ENCODE measurements at places on chromosomes 6 and 20. TPM values are rescaled to one million over a fixed set of nuclear protein-coding genes. Genes with fewer than 3 reads are reported as not detected.

Gene KCNK16
- total RNA-seq: not detected

Gene TMEM74B
- 25.7 TPM for total RNA-seq

Gene BNIP5
- total RNA-seq: not detected

Gene KIF25
- not detected for total RNA-seq

Gene IL17A
- not detected for total RNA-seq

Gene PI16
- 0.59 TPM for total RNA-seq

Gene RCAN2
- 0.57 TPM for total RNA-seq

Gene C20orf173
- not detected for total RNA-seq

Gene OR2H1
- not detected for total RNA-seq

DNA sequence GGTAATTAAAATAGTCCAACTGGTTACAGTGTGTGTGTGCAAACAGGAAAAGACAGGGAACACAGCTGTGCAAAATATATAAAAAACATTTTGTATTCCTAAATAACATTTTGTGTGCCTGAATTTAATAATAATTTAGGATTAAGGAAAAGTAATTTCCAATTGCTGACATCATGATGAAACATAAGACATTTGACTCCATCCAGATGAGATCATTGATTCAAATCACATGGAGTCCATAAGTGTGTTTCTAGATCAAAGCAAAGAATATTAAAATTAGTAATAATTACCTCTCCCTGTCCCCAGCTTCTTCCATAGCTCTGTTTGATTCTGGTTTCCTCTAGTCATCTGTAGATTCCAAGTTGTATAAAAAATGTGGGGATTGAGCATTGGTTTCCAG is 64.6 kb upstream of the BTN3A2 start:
- H3K27me3 ChIP-seq: no peaks in the 10 kb centered on the region
- no peak for DNase-seq
- H3K36me3 ChIP-seq: no peaks in the 10 kb centered on the region
- H3K4me1 ChIP-seq: peaks cover 5% of the 10 kb centered on the region
- no peak overlapping the region for H3K27ac ChIP-seq

DNA sequence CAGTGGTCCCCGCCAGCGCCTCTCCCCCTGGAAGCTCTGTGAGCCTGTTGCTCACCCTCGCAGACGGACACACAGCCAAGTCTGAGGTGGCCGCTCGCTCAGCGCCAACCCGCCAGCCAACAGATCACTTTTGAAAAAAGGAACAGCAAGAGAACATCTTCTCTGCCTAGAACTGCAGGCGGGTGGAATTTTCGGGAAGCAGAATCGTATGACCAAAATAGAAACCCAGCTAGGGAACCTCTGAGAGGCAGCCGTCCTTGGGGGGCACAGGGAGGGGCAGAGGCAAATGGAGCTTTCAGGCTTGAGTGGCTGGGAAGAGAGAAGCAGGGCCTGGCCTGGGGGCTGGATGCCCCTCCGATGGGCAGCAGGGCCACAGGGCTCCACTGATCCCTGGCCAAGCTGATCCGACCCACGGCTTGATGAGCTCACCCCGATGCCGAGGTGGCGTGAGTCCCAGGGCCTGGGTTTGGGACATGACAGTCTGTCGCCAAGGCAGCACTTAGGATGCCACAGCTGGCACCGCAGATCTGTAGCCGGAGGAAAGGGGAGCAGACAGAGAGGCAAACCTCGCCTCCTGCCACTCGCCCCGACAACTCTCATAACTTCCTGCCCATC is 9.8 kb downstream of the NFATC2 start:
- H3K4me1 ChIP-seq: peaks cover 53% of the 10 kb centered on the region
- H3K4me3 ChIP-seq: peak overlapping the region; percentile 45
- peak overlapping the region; percentile 71 for H3K27ac ChIP-seq
- H3K27me3 ChIP-seq: no peaks in the 10 kb centered on the region
- H3K36me3 ChIP-seq: no peaks in the 10 kb centered on the region

DNA sequence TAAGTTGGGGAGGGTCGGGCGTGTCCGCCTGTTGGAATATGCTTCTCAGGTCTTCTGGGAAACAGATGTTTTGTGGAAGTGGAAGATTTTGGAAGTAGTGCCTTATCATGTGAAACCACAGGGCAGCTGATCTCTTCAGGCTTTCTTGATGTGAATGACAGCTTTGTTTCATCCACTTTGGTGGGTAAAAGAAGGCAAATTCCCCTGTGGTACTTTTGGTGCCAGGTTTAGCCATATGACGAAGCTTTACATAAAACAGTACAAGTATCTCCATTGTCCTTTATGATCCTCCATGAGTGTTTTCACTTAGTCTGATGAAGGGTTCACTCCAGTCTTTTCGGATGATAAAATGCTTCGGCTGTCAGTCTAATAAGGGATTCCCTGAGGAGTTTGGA is 4.6 kb downstream of the IRF4 start:
- no peak overlapping the region for H3K27ac ChIP-seq
- DNase-seq: no peak
- no peak overlapping the region for H3K4me3 ChIP-seq
- H3K36me3 ChIP-seq: no peaks in the 10 kb centered on the region

DNA sequence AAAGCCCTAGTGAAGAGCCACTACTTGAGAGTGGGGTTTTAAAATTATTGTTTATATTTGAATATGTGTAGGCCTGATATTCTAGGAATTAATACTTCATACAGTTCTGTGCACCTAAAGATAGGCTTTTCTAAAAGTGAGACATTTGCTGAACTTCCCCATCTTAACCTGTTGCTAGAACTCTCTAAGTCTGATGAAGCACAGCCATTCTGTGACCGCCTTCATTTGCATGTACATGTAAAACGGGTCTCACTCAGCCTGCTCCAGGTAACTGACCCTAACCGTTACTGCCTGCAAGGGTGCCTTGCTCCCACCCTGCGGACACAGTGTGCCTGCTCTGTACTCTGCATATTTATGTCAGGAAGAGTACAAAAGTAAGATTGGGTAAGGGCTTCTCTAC is 44.3 kb upstream of the IRF4 start:
- H3K36me3 ChIP-seq: no peaks in the 10 kb centered on the region
- H3K27ac ChIP-seq: no peak overlapping the region
- H3K4me3 ChIP-seq: no peak overlapping the region
- H3K4me1 ChIP-seq: no peaks in the 10 kb centered on the region
- H3K27me3 ChIP-seq: no peaks in the 10 kb centered on the region

- peaks cover 4% of the 10 kb centered on the region for H3K4me1 ChIP-seq
- H3K27ac ChIP-seq: peak overlapping the region; percentile 86
- H3K4me3 ChIP-seq: peak overlapping the region; percentile 95
- no peak for DNase-seq
- H3K27me3 ChIP-seq: no peaks in the 10 kb centered on the region
Measured at GRCh38 chr6:36028088-36028876, 674 bp downstream of the MAPK14 start.

DNA sequence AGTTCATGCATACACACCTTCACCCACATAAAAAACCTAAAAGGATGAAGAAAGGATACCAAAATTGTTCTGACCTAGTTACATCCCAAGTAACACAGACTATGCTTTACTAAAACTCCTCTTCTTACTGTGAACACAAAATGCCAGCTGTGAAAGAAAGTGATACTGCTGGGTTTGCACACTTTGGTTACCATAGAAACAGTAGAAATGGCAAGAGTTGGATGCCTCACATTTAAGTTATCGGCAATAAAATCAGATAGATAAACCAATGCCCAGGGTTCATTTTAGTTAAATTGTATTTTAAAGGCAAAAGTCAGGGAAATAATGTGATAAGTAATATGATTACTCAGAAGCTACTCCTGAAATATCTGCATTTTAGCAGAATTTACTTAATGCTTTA is 161.9 kb downstream of the CDK19 start:
- DNase-seq: no peak
- no peak overlapping the region for H3K4me3 ChIP-seq
- no peaks in the 10 kb centered on the region for H3K4me1 ChIP-seq
- H3K27me3 ChIP-seq: no peaks in the 10 kb centered on the region

- H3K4me3 ChIP-seq: no peak overlapping the region
- no peak for DNase-seq
- H3K27me3 ChIP-seq: no peaks in the 10 kb centered on the region
- H3K27ac ChIP-seq: no peak overlapping the region
- H3K36me3 ChIP-seq: no peaks in the 10 kb centered on the region
Measured at GRCh38 chr20:29687438-29687837, 1570.0 kb upstream of the DEFB115 start.

- DNase-seq: no peak
- H3K36me3 ChIP-seq: no peaks in the 10 kb centered on the region
- no peaks in the 10 kb centered on the region for H3K27me3 ChIP-seq
- peaks cover under 1% of the 10 kb centered on the region for H3K4me1 ChIP-seq
- no peak overlapping the region for H3K27ac ChIP-seq
- H3K4me3 ChIP-seq: no peak overlapping the region
Measured at GRCh38 chr6:57307850-57308249, 9.6 kb upstream of the PRIM2 start.

DNA sequence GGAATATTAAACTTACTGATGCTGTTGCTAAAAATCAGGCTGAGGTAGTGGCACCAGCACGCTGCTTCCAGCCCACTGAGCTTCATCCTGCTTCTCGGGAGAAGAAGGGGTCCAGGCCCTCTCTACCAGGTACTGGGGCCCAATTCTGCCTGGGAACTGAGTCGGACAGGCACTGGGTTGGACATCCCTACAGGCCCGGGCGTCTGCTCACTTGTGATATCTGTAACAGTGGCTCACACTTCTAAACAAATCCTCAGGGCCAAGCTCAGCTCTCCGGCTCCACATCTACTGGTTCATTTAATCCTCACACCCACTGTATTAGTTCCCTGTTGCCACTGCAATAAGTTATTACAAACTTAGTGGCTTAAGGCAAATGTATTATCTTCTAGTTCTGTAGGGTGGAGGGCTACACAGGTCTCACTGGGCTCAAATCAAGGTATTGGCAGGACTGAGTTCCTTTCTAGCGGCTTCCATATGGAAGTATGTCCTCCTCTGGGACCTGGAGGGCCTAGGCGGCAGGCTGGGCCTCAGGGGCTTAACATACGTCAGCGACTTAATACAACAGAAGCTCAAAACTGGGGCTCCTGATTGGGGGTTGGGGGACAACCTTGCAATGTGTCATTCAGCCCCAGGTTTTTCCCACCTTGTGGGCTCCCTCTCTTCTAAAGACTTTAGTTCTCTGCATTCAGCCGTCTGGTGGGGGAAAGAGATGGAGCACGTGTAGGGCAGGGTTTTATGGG is 1.6 kb upstream of the KCNK15 start:
- no peak overlapping the region for H3K27ac ChIP-seq
- H3K4me3 ChIP-seq: no peak overlapping the region
- H3K4me1 ChIP-seq: peaks cover 8% of the 10 kb centered on the region
- no peak for DNase-seq

DNA sequence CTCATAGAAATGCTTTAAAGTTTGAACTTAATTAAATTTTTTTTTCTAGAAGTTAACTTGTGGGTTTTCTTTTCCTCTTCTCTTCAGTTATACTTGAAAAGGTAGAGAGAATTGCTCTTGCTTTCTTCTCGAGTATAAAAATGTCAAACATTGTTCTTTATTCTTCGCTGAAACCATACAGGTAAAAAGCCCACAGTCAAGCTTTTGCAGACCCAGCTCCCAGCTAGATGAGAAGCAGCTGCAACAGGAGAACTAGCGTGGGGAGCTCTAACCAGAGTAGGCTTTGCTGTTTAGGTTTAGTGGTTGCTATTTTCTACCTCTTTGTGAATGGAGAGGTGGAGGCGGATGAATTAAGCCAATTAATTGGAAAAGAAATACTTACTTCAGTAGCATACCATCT is 102.7 kb downstream of the JARID2 start:
- no peak for DNase-seq
- H3K27ac ChIP-seq: no peak overlapping the region
- H3K36me3 ChIP-seq: no peaks in the 10 kb centered on the region
- no peaks in the 10 kb centered on the region for H3K4me1 ChIP-seq

GRCh38 chr6:50925981-50926380 is 107.3 kb downstream of the TFAP2B start:
- H3K4me3 ChIP-seq: no peak overlapping the region
- no peaks in the 10 kb centered on the region for H3K27me3 ChIP-seq
- DNase-seq: no peak
- H3K36me3 ChIP-seq: no peaks in the 10 kb centered on the region
- H3K4me1 ChIP-seq: no peaks in the 10 kb centered on the region

- no peak overlapping the region for H3K27ac ChIP-seq
- no peak for DNase-seq
- no peak overlapping the region for H3K4me3 ChIP-seq
Measured at GRCh38 chr6:87342829-87343228, 1.8 kb upstream of the C6orf163 start.

DNA sequence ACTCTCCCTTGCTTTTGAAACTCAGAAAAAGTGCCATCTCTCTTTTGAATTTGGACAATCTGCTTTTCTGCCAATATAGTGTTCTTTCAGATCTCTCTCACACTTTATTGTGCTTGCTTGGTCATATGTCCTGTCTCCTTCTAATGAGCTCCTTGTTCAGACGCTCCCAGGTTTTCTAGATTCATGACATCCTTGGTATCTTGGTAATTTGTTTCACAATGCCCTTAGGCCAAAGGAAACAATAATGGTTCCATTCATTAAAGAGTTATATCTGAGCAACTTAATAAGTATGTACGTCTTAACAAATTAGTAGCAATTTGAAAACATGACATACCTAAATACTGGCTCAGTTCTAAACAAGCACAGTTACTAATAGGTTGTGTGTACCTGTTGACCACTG is 293.4 kb upstream of the SPTLC3 start:
- no peaks in the 10 kb centered on the region for H3K4me1 ChIP-seq
- no peak overlapping the region for H3K4me3 ChIP-seq
- no peak overlapping the region for H3K27ac ChIP-seq
- H3K36me3 ChIP-seq: no peaks in the 10 kb centered on the region
- no peak for DNase-seq
- no peaks in the 10 kb centered on the region for H3K27me3 ChIP-seq

- no peaks in the 10 kb centered on the region for H3K27me3 ChIP-seq
- no peak for DNase-seq
- no peak overlapping the region for H3K4me3 ChIP-seq
- no peaks in the 10 kb centered on the region for H3K4me1 ChIP-seq
- H3K27ac ChIP-seq: no peak overlapping the region
- H3K36me3 ChIP-seq: no peaks in the 10 kb centered on the region
Measured at GRCh38 chr6:122347280-122347679, 52.2 kb upstream of the HSF2 start.
